ENCODE measurements at places on chromosomes 6 and 20.
A peak's percentile ranks its signal among the peaks of the same experiment; 100 is the strongest.

- no peak for DNase-seq
Measured at GRCh38 chr20:44209686-44210405, 725 bp downstream of the OSER1 start.

DNA sequence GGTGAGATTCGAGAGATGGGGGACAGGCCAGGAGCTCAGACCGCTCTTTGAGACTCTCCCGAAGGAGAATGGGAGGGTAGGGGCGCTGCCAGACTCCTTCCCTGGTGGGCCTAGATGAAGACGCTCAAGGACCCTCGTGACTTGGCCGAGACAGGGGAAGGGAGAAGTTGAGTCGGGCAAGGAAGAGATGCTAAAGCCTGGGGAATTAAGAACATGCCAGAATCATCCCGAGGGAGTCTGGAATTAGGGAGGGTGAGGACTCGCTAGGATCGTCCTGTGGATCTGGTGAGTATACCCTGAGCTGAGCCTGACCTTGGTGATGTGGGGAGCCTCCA lies 529 bp downstream of the UBE2C start:
- no peak for DNase-seq

DNA sequence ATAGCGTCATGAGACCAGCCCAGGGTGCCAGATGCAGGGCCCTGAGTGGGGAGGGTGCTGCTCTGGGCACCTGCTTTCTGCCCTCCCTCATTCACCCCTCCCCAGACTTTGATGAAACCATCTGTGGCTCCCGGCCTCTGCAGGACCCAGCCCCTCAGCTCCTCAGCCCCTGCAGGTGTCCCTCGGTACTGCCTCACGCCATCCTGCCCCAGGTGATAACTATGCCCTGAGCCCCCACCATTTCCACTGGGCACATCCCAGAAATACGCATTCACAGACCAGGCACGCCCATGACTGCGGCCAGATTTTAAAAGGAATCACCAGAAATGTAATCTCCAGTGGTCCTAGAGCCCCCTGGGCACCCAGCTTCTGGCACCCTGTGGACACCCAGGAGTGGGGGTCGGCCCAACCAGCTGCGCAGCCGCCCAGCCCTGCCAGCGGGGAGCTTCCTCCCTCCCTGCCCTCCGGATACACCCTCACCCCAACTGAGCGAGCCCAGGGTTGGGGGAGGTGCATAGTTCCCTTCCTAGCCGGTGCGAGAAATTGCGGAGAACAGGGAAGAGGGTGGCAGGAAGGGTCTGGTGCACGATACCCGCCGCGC lies 615 bp upstream of the NTSR1 start:
- no peak for DNase-seq

- DNase-seq: no peak
Measured at GRCh38 chr6:70241031-70241430, 61.9 kb downstream of the COL9A1 start.

DNA sequence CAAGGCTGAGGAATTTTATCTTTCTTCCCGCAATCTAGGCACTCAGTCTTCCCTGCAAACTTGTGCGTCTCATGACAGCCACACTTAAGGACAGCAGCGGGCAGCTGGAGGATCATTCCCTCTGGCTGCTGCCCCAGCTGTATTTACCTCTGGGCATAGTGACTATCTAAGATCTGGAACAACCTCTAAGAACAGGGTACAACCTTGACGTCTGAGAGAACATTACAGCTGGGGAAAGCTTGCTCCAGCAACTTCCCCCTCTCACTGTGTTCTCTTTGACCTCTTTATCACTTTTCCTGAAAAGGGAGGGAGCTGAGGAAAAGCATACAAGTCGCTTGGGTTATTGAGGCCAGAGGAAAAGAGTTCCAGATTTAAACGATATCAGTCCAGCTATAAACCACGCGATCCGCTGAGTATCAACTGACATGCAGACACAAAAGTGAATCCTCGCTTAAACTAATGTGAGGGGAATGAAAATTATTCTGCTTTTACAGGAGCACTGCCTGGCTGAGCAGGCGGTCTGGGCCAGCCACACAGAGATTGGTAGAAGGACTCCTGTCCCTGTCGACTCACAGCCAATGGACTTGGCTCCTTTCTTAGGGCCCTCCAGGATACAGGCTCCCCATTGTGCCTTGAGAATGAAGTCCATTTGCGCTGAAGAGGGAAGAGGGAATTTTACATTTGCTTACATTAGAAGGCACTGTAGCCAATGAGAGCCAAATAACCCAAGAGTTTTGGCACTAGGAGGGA lies 153.3 kb downstream of the QRSL1 start:
- no peak for DNase-seq

GRCh38 chr6:149482545-149483333 lies 2.1 kb downstream of the ZC3H12D start:
- DNase-seq: no peak

DNA sequence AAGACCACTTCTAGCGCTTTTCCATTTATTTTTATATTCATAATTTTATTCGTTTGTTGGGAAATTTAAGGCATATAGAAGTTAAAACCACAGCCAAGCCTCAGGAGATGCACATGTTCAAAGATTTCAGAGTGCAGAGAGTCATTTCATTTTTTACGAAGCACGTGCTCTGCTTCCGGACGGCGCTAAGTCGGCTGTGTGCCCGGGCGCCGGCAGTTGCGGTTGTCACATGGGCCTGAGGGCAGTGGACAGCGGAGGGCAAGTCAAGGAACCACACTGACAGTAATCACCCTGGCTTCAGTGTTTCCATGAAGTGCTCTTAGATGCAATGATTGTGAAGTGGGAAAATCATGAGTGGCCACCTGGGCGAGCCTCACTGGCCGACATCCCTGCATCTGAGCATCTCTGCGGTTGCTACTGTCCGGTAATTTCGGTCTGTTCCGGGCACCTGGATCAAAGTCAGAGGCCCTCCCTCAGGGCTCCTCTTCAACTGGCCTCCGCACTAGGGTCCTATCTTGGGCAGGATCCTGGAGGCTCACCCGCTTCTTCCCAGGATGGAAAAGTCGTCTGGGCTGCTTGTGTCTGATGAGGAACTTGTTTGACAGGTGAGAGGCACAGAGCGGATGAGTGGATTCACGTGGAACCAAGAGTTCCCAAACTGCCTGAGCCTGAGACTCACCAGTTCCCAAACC lies 90.8 kb downstream of the DACT2 start:
- no peak for DNase-seq

DNA sequence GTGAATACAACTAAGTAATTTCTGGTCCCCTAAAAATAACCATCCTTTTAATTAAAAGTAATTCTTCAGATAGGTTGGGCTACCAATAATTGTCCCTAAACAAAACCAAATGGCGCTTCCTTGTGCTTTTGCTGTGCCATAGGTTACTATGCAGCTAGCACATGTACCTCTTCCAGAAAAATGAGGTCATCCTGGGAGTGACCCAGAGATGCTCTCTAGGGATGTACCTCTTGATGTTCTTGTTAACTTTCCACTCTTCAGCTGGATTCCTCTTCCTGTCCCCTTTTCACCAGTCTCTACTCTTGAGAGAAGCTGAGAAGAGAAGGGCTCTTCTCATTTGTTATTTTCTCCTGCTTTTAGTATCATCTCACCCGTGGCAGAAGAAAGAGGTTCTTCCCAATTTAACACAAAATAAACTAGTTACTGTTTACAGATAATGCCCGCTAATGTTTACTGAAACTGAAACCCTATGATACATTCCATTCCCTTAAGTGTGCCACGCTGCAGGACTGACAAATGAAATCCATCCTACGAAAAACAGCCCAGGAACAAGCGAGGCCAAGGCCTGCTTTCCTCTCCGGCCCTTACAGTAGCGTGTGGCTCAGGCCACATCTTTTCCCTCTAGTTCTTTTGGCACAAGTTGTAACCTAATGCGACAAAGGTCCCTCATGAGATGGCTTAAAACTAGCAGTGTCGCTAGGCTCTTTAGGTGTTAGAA lies 24.2 kb downstream of the MRS2 start:
- DNase-seq: no peak

DNA sequence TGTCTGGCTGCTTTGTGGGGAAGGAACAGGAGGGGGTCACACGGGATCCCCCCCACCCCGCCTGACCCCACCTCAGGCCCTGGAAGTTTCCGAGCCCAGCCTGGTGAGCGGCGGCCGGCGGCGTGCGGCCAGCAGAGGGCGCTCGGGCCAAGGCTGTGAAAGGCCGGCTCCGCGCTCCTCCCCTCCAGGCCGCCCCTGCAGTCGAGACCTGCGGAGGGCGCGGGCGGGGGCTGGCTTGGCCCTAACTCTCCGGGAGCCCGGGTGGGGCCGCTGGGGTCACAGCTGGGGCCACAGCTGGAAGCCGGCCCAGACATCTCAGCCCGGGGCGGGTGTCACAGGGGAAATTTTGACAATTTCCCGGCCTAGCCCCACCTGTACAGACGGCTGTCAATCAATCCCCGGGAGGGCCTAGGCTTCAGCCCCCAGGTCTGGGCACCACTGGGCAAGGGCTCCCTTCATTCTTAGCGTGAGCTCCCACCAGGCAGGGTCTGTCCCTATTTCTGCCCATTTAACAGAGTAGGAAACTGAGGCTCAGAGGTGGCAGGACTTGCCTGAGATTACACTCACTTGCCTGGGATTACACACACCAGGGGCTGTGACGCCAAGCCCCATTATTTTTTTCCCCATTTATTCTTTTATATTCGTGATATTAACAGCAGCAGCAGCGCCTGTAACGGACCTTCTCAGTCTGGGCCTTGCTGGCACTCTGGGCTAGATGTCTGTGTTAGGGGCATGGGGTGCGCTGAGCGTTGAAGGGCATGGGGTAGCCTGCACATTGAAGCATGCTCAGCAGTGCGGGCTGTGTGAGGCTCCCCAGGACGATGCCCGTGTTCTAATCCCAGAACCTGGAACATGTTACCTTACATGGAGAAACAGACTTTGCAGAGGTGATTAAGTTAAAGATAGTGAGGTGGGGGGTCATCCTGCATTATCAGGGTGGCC lies 23.0 kb downstream of the ZBP1 start:
- DNase-seq: peak; percentile 48

- no peak for DNase-seq
Measured at GRCh38 chr6:13985663-13986325, 61.0 kb downstream of the RNF182 start.
